ENCODE measurements at places on chromosomes 7 and 10.

GRCh38 chr10:59384761-59385160 is 22.4 kb upstream of the FAM13C start:
- no peak for DNase-seq

DNA sequence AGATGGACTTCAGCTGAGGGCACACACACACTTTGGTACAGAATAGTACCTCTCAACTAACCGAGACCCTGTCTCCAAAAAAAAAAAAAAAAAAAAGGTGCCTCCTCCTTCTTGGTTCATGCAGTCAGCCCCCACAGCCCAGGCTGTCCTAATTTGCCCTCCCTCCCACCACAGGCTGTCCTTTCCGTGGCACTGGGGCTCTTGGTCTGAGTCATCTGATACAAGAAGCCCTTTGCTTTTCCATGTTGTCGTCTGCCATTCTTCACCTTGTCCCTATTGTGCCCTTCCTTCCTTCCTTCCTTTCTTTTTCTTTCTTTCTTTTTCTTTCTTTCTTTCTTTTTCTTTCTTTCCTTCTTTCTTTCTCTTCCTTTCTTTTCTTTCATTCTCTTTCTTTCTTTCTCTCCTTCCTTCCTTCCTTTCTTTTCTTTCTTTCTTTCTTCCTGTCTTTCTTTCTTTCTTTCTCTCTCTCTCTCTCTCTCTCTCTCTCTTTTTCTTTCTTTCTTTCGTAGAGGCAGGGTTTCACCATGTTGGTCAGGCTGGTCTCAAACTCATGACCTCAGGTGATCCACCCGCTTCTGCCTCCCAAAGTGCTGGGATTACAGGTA is 96.0 kb upstream of the IKZF1 start:
- no peak for DNase-seq

GRCh38 chr7:75621124-75621523 is 117.6 kb downstream of the HIP1 start:
- DNase-seq, result no peak

GRCh38 chr7:98278408-98278807 is 3.1 kb upstream of the BRI3 start:
- peak; percentile 27 for DNase-seq

- no peak for DNase-seq
Measured at GRCh38 chr10:75957314-75958120, 526.1 kb downstream of the LRMDA start.

All from DMS53 (cell line).